ENCODE measurements at places on chromosomes 16 and 17. TPM values are rescaled to one million over a fixed set of nuclear protein-coding genes. Genes with fewer than 3 reads are reported as not detected.

Gene HOXB1
- not detected for polyA plus RNA-seq

Gene FBXL19
- 18.3 TPM for polyA plus RNA-seq

Gene CDH16
- not detected for polyA plus RNA-seq

- DNase-seq = no peak
Measured at GRCh38 chr16:383326-384051, 1.7 kb upstream of the PGAP6 start.
